ENCODE measurements at places on chromosomes 7 and 10. TPM values are rescaled to one million over a fixed set of nuclear protein-coding genes. Genes with fewer than 3 reads are reported as not detected.
A peak's percentile ranks its signal among the peaks of the same experiment; 100 is the strongest.

DNA sequence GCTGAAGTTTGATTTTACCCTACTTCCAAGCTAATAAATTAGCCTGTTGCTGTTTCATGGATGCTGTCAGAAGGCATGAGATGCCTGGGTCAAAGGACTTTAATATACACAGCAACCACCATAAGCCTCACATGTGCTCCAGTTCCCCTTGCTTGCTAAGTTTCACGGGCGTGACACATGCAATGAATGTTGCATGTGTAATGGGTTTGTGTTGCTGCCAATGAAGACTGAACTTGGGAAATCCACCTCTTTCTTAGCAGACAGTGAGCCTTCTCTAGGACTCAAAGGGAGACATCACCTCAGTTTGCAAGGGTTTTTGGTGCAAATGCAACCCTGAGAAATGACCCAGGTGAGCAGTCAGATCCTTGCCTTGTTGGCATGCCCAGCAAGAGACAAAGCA, 505.5 kb upstream of the PODXL start:
- H3K4me3 ChIP-seq: no peak overlapping the region
- H3K27ac ChIP-seq: no peak overlapping the region
- no peak for DNase-seq
- no peaks in the 10 kb centered on the region for H3K4me1 ChIP-seq
- no peaks in the 10 kb centered on the region for H3K36me3 ChIP-seq

The MALSU1 gene
- total RNA-seq: 49.0 TPM

GRCh38 chr7:131948434-131949053, 392.1 kb upstream of the PODXL start:
- H3K4me1 ChIP-seq: no peaks in the 10 kb centered on the region
- no peak overlapping the region for H3K27ac ChIP-seq
- H3K36me3 ChIP-seq: no peaks in the 10 kb centered on the region
- H3K4me3 ChIP-seq: no peak overlapping the region

DNA sequence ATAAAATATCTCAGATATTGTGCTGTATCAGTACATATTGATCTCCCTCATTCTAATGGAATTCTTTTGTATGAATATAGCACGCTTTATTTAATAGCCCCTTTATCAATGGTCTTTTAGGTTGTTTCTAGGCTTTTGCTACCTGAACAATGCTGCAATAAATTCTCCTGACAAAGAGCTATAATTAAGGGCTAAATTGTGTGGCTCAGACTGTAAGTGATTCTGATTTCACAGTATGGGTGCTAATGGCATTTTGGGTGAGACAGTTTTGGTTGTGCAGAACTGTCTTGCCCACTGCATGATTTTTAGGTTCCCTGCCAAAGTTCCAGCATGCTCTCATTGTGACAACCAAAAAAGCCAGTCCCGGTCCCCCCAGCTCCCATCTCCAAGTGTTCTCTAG, 363.2 kb downstream of the REEP3 start:
- H3K27me3 ChIP-seq: peaks cover 3% of the 10 kb centered on the region
- no peak overlapping the region for H3K27ac ChIP-seq
- H3K36me3 ChIP-seq: no peaks in the 10 kb centered on the region
- no peak for DNase-seq

DNA sequence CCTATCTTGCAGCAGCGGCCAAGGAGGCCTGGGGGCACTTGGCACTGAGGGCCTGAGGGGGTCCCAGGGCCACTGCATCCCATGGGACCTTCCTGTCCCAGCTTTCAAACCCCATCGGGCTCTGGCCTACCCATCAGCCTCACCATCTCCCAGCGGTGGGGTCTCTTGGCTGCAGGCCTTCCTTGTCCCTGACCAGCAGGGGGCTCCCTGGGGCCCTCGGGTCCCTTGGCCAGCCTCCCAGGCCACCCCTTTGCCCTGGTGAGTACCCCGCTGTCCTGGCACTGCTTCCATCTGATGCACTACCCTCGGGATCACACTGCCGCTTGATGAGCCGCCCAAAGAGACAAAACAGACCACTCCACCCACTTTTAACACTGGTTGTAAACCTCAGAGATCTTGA, 43.5 kb downstream of the YKT6 start:
- no peaks in the 10 kb centered on the region for H3K36me3 ChIP-seq
- no peaks in the 10 kb centered on the region for H3K4me1 ChIP-seq
- H3K27ac ChIP-seq: no peak overlapping the region
- H3K27me3 ChIP-seq: no peaks in the 10 kb centered on the region
- no peak for DNase-seq
- no peak overlapping the region for H3K4me3 ChIP-seq

- no peak overlapping the region for H3K27ac ChIP-seq
- no peaks in the 10 kb centered on the region for H3K36me3 ChIP-seq
- no peak overlapping the region for H3K4me3 ChIP-seq
- H3K27me3 ChIP-seq: no peaks in the 10 kb centered on the region
Measured at GRCh38 chr10:104273286-104273685, 4.3 kb downstream of the GSTO2 start.

The UCMA gene
- total RNA-seq: not detected

DNA sequence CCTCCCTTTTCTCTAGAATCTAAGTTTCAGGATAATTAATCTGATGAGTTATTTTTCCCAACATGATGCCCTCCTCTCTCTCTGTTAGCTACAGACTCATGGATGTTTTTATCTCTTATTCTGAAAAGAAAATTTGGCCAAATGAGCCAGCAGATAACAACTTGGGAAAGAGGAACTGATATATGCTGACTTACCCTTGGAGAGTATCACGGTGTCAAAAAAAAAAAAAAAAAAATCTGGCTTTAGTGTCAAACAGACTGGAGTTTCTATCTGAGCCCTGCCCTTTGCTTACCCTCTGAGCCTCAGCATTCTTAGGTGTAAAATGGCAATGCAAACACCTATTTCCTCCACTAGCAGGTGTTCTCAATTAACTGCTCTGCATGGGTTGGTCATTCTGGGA, 190.4 kb downstream of the AHR start:
- no peaks in the 10 kb centered on the region for H3K27me3 ChIP-seq
- H3K4me3 ChIP-seq: no peak overlapping the region
- H3K4me1 ChIP-seq: no peaks in the 10 kb centered on the region
- H3K27ac ChIP-seq: no peak overlapping the region

GRCh38 chr7:111076205-111076604, 14.7 kb upstream of the LRRN3 start:
- H3K4me3 ChIP-seq: no peak overlapping the region
- no peaks in the 10 kb centered on the region for H3K36me3 ChIP-seq
- no peak for DNase-seq

The ECHDC3 gene
- total RNA-seq: 24.9 TPM

The NEUROD6 gene
- not detected for total RNA-seq

- no peaks in the 10 kb centered on the region for H3K4me1 ChIP-seq
- no peak overlapping the region for H3K27ac ChIP-seq
- H3K36me3 ChIP-seq: no peaks in the 10 kb centered on the region
- DNase-seq: no peak
Measured at GRCh38 chr10:85538601-85539000, 828.0 kb downstream of the GRID1 start.

DNA sequence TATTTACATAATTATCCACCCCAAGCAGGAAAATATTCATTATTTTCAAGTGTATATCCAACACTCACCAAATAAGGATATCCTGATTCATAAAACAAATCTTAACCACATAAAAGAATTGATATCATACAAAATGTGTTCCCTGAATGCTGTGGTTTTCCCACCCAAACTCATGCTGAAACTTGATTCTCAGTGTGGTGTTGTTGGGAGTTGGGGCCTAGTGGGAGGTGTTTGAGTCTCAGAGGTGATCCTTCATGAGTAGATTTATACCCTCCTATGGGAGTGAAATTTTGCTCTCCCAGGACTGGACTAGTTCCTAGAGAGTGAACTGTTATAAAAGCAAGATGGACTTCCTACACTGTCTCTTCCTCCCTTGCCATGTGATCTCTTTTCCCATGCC, 1028.3 kb downstream of the SORCS1 start:
- no peak for DNase-seq
- no peaks in the 10 kb centered on the region for H3K36me3 ChIP-seq

DNA sequence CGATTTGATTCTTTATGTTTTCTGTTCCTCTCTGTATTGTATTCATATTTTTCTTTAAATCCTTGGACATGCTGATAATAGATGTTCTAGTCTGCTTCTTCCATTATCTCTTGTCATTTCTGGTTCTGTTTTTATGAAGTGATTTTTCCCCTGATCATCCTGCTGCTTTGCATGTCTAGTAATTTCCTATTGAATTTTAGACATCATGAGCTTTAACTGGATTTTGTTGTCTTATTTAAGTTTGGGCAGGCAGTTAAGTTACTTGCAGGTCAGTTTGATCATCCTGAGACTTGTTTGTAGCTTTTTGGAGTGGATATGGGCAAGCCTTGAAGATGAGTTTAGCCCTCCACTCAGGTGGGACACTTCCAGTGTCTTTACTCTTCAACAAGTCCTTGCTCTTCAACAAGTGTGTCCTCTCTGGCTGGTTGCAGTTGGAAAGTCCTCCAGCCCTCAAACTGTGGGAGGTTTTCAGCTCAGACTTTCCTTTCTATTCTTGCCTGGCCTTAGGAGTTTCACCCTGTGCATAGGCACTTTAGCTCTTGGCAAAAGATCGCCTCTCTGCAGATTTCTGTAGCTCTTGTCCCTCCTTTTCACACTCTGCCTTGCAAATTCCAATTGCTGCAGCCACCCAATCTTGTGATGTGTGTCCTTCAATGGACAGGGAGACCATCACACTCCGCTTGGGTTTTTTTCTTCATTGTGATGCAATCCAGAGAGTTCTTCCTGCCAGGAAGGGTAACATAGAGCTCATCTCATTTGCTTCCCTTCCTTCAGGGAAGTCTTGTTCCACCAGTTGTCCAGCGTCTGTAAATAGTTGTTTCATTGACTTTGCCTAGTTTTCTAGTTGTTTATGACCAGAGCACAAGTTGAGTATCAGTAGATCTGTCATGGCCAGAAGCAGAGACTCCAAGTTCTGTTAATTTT, 197.2 kb upstream of the SH2B2 start:
- H3K27ac ChIP-seq: no peak overlapping the region
- no peaks in the 10 kb centered on the region for H3K4me1 ChIP-seq
- H3K36me3 ChIP-seq: no peaks in the 10 kb centered on the region
- no peak for DNase-seq

DNA sequence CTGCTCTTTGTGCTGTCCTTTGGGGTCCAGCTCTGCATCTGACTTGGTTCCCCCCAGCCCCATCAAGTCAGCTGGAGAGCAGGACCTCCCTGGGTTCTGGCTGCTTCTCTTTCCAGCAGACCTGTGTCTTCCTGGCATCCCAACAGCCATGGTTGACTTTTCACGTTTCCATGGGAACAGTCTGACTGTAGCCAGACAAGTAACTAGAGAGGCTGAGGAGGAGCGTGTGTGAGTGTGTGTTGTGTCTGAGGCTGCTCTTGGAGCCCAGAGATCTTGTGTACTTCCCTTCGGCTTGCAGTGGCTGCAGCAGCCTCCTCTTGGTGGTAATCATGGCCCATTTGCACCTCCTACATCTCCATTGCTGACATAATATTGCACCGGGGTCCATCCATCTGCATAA, 332.0 kb downstream of the RPS24 start:
- H3K27ac ChIP-seq: no peak overlapping the region
- H3K27me3 ChIP-seq: no peaks in the 10 kb centered on the region
- H3K4me1 ChIP-seq: no peaks in the 10 kb centered on the region
- H3K36me3 ChIP-seq: no peaks in the 10 kb centered on the region

DNA sequence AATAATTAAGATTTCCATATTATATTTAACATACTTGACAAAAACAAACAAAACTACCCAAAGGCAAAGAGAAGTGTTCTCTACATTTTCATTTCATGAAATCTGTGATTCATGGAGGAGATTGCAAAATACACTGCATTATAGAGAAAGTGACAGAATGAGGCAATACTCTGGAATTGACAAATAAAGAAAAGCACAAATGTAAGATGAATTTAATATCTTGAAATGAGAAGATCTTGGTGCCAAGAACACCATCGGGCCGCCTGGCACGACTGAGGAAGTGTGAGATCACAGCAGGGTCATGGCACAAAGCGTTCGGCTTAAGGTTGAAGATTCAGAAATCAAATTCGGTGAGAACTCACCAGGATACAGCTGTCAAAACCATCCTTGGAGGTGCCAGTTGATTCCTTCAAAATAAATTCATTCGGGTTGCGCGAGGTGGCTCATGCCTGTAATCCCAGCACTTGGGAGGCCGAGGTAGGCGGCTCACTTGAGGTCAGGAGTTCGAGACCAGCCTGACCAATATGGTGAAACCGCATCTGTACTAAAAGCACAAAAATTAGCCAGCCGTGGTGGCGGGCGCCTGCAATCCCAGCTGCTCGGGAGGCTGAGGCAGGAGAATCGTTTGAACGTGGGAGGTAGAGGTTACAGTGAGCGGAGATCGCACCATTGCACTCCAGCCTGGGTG, 174.0 kb upstream of the PFKP start:
- H3K27me3 ChIP-seq: no peaks in the 10 kb centered on the region
- DNase-seq: peak; percentile 56
- no peaks in the 10 kb centered on the region for H3K4me1 ChIP-seq
- H3K27ac ChIP-seq: no peak overlapping the region
- no peaks in the 10 kb centered on the region for H3K36me3 ChIP-seq
- H3K4me3 ChIP-seq: no peak overlapping the region

GRCh38 chr10:31118556-31118955, 86.9 kb upstream of the ZNF438 start:
- H3K27me3 ChIP-seq: no peaks in the 10 kb centered on the region
- H3K4me1 ChIP-seq: peaks cover 3% of the 10 kb centered on the region
- no peak overlapping the region for H3K4me3 ChIP-seq
- DNase-seq: no peak
- H3K27ac ChIP-seq: no peak overlapping the region

DNA sequence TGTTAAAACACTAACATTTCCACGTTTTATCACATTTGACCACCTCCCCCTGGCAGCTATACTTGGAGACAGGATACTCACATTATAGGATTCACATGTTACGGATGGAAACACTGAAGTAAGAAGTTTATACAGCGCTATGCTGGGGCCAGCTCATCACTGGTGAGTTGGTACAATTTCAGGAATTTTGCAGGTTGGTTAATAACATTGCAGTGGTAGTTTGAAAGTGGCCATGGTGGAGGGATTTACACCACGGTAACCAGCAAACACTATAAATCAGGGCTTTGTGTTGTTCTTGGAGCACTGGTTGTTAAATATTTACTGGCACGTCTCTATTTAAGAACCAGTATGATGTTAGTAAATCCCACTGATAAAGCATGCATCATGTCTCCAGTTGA, 174.0 kb downstream of the GFRA1 start:
- no peaks in the 10 kb centered on the region for H3K27me3 ChIP-seq
- no peak for DNase-seq
- H3K4me3 ChIP-seq: no peak overlapping the region
- H3K4me1 ChIP-seq: no peaks in the 10 kb centered on the region
- no peaks in the 10 kb centered on the region for H3K36me3 ChIP-seq

The MYOZ1 gene
- total RNA-seq: 2.1 TPM

All from lung (tissue), 17 donors.